ENCODE measurements at places on chromosomes 13 and 19.
A peak's percentile ranks its signal among the peaks of the same experiment; 100 is the strongest.

DNA sequence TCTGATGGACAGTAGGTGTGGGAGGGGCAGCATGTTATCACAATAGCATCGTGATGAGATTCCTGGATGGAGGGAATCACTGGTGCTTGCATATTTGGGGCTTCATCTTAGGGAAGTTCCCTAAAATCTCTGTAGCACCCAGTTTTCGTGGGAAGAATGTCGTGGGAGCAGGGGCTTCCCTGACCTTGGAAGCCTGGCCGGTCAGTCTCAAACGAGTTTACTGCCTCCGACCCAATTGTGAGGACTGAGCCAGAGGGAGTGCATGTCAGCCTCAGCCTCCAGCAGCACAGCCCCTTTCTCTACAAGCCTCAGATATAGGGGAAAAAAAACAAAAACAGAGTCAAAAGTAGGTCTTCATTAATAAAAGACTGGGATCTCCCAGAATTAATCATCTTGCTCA is 32.2 kb downstream of the COL4A2 start:
- no peak for DNase-seq

GRCh38 chr13:35475960-35476943 is at the start of gene MAB21L1:
Gene MAB21L1, minus strand, starts transcription at chr13:35476689. Its CDS starts 551 bp downstream, at chr13:35476138.
- DNase-seq = peak; percentile 33

DNA sequence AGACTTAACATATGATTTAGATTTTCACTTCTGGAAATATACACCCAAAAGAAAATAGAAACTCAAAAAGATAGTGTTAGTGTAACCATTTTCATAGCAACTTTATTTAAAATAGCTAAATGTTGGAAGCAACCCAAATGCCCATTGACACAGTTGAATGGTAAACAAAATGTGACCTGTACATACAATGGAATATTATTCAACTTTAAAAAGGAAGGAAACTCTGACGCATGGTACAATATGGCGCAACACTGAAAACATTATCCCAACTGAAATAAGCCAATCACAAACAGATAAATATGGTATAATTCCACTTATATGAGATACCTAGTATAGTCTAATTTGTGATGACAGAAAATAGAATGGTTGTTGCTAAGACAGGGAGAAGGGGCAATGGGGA is 1456.1 kb upstream of the MIR17HG start:
- DNase-seq = no peak

DNA sequence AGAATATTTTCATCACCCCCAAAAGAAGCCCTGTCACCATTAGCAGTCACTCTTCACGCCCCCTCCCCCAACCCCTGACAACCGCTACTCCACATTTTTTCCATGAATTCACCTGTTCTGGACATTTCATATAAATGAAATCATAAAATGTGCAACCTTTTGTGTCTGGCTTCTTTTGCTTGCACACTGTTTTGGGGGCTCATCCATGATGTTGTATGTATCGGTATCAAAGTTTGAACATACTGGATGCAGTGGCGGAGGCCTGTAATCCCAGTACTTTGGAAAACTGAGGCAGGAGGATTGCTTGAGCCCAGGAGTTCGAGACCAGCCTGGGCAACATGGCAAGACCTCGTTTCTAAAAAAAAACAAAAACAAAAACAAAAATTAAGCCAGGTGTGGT is 7.2 kb downstream of the GADD45B start:
- DNase-seq = no peak

DNA sequence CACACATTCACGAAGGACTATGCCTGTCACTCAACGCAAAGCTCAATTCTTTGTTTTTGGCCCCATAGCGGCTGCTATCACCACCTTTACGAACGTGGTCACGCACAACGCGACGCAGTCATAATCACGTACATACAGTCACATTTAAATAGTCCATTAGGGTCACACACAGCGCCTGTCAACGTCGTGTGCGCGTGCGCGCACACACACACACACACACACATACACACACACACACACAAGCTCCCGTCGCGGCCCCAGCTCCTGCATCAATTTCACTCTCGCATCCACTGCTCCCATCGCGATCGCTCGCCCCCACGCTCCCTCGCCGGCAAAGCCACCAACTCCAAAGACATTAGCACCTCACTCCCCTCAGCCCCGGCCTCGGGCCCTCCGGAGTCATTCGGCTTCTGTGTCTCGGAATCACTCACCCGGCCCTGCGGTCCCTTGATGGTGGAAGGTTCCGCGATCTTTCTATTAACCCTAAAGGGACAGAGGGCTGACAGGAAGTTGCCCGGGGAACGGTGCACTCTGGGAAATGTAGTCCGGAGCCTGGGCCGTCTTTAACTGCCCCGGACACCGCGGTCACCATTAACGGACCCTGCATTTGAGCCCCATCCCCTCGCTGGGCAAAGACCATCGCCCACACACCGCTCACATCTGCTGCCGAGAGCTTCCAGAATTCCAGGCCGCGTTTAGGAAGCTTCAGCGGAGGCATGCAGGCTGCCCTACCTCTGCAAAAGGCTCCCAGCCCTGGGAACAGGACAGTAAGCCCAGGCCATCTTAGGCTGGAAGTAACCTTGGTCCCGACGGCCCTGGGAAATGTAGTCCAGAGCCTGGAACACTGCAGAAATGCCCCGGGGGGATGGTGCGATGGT is at the start of gene ZNF790:
TSS of gene ZNF790 (minus strand) at position 482 of the 878 bp plus-strand sequence. CDS start 12,768 bp downstream, outside the sequence.
- peak; percentile 94 for DNase-seq

DNA sequence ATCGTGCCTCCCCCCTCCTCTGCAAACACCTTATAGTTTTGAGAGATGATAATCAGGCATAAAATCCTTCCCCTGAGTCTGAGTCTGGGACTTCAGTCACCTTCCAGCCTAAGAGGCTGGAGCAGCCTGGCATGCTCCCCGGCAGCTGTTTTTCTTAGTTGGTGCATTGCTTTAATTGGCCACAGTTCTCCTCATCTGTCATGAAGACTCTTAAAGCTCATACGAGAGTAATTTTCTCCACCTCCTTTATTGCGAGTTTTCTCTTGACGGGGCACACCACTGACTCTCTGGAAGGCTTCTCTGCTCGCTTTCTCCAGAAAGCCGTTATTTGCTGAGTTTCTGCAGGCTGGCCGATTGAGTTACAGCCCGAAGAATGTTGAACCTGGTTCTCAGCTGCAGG is 310.5 kb downstream of the ATP8A2 start:
- no peak for DNase-seq

DNA sequence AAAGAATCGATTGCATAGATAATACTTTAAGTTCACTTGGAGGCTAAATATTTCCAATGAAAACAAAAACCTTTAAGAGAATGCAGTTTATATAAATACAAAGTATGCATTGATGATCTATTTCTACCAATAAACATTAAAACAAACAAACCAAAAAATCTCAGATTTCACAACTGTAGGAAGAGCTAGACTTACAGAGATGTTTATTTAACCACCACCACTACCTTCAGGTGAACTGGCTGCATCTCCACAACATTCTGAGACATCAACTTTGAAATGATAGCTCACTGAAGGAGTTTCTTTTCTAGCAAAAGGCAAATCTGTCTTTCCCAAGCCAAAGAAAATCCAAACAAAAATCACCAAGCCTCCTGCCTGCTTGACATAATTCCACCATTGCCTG is 44.2 kb downstream of the FOXO1 start:
- DNase-seq = no peak

- DNase-seq = peak; percentile 36
Measured at GRCh38 chr19:45676851-45677263, 8.8 kb downstream of the GIPR start.

DNA sequence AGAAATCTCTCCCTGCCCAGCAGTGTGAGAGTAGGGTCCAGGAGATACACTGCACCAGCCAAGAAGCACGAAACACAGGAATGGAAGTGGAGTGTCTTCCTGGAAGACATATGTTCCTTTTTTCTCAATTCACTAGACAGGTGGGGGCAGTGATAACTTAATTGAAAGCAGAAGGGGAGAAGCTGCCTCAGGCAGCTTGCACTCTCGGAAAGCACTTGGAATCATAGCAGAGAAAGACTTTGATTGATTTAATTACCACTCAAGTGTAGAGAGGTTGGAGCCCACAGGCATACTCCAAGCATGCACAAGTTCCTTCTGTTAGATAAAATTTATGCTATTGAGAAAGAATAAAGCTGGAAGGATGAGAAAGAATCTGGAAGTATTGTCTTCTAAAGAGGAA is 249.4 kb downstream of the SLITRK6 start:
- no peak for DNase-seq

DNA sequence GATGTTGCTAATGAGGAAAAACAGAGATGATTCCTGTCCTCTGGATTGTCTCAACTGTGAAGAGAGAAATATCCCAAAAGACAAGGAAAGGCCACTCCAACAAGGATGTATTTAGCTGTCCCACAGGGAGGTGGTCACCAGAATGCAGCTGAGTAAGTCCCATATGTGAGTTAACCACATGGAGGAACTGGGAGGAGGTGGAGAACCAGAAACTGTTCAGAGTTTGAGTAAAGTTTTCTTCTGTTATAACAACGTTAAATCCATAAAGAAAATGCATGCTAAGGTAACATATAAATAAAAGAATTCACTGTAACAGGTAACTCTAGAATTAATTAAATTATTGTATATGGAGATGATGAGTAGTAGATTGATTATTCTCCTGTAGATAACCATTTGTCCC is 5.3 kb downstream of the ZNF763 start:
- no peak for DNase-seq

DNA sequence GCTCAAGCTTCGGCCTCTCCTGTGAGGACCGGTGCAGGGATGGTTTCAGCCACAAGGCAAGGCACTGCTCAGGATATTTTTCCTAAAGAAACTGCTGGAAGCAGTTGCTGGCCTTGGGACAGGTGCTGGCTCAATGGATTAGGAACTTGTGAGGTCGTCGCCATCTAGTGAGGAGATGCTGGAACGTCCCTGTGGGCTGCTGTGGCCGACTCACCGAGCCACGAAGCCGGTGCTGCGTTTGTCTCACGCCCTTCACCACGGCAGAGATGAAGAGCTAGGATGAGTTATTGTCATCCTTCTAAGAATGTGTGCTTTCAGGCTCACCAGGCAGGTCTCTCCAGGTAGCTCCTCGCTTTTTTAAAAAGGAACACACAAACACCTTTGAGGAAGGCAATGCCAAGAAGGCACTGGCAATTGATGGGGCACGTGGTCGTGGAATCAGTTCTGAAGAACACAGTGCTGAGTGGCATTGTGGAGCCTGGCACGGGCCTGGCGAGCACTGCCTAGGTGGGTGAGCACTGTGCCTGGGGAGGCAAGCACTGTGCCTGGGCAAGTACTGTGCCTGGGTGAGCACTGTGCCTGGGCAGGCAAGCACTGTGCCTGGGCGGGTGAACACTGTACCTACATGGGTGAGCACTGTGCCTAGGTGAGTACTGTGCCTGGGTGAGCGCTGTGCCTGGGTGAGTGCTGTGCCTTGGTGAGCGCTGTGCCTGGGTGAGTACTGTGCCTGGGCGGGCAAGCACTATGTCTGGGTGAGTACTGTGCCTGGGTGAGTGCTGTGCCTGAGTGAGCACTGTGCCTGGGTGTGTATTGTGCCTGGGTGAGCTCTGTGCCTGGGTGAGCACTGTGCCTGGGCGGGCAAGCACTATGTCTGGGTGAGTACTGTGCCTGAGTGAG is 140.4 kb downstream of the TEX29 start:
- peak; percentile 12 for DNase-seq

GRCh38 chr13:45861322-45861721 is 9.8 kb upstream of the SIAH3 start:
- DNase-seq = no peak

DNA sequence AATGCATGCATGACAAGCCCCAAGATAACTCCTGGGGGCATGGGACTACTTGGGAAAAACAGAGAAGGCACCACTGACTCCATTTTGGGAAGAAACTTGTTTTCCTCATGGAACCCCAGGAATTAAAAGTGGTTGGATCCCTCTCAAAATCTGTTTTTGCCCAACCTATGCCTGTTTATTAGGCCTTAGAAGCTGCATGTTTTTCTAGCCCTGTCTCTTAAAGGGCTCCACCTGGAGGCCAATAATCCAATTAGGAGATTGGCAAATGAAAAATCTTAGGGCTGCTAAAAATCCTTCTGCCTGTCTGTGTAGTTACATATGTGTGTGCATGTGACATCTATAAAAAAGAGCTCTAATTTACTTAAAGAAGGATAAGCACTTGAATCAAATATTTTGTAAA is 26.9 kb downstream of the MED4 start:
- DNase-seq = no peak

GRCh38 chr19:42317535-42317934 is 4.4 kb downstream of the TMEM145 start:
- no peak for DNase-seq

GRCh38 chr13:110713981-110714796 is 689 bp downstream of the ING1 start:
- DNase-seq = peak; percentile 84

DNA sequence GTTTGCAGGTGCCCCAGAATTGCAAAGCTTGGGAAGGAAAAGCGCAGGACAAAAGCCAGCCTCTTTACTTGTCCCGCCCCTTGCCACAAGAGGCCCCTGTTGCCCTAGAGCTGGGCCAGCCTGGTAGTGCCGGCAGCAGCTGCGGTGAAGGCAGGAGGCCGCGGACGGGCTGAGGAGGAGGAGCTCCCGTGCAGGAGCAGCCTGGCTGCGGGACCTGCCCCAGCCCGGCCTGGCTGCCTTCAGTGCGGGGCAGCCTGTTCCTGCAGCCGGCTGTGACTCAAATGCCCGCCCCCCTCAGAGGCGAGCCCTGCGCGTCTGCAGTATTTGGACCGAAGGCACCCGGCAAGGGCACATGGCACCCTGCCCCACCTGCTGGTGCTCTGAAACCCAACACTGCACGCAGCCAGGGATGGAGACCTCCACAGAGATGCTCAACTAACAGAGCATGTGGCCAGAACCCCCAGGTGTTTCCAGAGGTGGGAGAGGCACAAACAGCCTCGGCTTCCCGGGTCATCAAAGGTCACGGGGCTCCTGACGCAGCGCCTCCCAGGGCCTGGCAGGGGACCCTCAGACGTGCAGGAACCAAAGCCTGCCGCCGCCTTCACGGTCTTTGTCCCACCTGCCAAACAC is 29.7 kb downstream of the NAXD start:
- DNase-seq = peak; percentile 84

DNA sequence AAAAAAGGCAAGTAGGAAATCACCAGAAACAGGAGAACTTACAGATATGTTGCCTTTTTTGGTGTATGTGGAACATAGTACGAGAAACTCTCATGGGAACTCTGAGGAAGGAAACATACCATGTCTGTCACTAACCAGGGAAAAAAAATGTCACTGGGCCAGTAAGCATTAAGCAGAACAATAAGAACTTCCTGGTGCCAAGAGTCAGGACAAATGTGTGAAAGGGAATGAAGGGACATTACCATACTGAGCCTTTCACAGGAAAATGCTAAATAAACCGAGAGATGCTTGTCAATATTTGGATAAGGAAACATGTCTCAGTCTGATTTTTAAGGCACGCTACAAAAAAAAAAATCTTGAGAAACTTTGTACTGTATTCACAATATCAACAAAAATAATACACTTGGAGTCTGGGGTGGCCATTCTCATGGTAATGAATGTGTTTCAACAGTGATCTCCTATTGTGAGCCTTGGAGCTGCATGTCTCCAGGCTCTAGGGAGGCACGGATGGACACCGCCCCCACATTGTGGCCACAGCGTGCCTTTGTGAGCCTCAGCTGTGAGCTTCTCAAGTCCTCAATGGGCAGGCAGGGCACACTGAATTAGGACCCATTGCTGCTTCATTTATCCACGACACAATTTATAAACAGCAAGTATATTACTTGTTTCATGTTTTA is 113.0 kb upstream of the ARGLU1 start:
- no peak for DNase-seq

All from GM12865 (cell line).